ENCODE measurements at places on chromosomes 7 and 10.

DNA sequence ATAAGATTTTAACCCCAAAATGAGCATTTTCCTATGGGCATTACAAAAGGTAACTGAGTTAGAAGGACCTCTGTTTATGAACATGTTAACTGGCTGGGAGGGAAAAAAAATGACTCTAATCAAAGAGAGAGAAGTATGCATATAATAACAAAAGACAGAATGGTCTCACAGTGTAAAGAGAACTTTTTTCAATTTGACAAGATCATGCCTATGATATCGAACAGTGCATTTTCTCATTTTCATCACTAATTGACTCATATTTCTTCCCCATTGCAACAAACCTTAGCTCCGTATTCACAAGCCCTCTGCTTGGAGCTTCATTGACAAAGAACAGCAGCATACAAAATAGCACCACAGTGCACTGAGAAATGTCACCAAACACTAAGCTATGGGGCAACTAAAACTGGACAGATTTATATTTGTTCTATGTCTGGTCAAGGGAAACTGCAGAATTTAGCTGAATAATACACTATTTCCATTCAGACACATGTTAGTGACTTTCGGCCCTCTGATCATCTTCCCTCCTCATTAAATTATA, 45.6 kb downstream of the SMURF1 start:
- no peak for DNase-seq

DNA sequence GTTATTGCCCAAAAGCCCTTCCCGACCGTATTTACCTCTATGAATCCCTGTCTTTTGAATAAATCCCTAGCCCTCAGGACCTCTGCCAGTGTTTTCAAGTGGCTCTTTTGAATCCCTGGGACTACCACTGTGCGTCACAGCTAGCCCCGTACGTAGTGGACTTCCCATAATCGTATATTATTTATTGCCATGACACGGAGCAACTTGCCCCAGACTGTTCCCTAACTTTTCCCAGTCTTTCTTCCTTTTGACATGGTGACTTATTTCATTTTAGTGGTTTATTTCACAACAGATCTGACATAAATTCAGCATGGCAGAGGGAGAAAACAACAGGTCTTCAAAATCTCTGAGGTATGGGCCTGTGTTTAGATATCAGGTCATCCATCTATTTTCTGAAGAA, 318.6 kb upstream of the KLF6 start:
- no peak for DNase-seq

DNA sequence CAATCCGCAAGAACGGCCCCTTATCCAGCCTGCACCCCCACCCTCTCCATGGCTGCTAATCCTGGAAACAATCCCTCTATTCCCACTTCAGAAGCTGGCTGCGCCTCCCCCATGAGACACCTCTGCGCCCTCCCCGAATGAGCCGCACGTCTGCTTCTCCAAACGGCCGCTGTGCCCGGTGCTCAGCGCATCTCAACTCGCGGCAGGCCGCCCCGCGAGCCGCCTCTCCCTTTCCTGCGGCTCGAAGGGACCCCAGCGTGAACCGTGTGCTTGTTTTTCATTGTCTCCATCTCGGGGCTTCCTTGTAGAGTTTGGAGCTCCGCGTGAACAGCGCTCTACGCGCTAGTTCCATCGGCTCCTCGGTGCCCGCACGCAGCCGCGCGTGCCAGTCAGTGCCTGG, 20.8 kb upstream of the FXYD4 start:
- DNase-seq = no peak

GRCh38 chr10:82660986-82661385, 786.0 kb downstream of the NRG3 start:
- DNase-seq = no peak

- DNase-seq = no peak
These were observed 32.5 kb downstream of the ARL3 start for GRCh38 chr10:102681696-102682095.

GRCh38 chr10:36023939-36024338, 381.8 kb upstream of the FZD8 start:
- DNase-seq = no peak

GRCh38 chr7:92964141-92964540, 127.8 kb upstream of the CDK6 start:
- peak; percentile 40 for DNase-seq

- no peak for DNase-seq
These were observed 3.4 kb downstream of the CAV1 start for GRCh38 chr7:116528008-116528789.

DNA sequence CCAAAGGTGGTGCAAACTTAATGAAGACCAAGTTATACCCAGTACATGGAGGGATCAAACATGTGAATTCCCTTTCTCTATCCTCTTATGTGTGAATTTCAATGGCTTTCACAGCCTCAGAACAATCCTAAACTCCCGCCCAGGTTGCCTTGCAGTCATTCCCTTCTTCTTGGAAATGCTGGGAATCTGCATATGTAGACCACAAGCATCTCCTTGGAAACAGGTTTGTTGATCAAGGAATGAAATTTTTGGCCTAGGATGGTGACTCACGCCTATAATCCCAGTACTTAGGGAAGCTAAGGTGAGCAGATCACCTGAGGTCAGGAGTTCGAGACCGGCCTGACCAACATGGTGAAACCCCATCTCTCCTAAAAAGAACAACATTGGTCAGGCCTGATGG, 77.8 kb upstream of the ABI1 start:
- no peak for DNase-seq

- no peak for DNase-seq
These were observed 4.3 kb upstream of the KAT6B start for GRCh38 chr10:74822101-74822500.

DNA sequence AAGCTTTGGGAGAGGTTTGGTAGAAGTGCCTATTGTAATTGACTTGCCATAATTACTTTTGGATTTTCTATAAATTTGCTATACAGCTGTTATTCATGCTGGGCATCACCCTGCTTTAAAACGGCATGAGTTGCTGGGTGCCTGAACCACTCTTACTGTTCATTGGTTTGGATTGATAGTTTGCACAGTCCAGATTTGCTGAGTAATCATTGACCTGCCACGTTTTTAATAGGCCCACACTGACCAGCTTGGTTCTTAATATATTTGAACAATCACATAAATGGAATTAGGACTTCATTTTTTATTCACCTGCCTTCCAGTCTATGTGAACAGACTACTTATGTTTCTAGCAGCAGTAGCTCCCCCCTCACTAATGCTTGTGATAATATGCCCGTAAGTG, 630.8 kb downstream of the SDK1 start:
- no peak for DNase-seq
